EL (cell line): ENCODE measurements at places on chromosomes 6 and 20.
A peak's percentile ranks its signal among the peaks of the same experiment; 100 is the strongest.

DNA sequence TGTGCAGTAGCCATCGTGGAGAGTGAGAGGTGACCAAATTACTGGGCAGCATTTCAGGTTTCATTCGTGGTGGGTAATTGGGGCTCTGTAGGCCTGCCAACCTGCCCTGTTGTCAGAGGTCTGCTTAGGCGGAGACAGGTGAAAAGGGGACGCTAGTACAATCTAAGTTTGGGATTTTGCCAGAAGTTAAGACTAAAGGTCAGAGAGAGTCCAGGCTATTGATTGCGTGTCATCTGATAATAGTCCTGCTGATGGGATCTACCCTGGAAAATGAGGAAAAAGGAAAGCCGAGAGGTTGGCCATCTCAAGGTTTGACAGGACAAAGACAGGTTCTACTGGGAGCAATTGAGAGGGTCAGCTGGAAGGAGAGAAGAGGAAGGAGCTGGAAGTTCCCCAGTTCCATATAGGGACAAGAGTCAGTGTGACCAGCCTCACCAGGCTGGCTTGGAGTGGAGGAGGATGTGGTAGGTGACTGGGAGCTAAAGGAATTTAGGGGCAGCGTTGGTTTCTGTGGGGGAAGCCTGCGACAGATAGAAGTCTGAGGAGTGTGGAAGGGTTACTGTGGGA, 10.9 kb downstream of the ARFGEF2 start:
- DNase-seq: peak; percentile 87

DNA sequence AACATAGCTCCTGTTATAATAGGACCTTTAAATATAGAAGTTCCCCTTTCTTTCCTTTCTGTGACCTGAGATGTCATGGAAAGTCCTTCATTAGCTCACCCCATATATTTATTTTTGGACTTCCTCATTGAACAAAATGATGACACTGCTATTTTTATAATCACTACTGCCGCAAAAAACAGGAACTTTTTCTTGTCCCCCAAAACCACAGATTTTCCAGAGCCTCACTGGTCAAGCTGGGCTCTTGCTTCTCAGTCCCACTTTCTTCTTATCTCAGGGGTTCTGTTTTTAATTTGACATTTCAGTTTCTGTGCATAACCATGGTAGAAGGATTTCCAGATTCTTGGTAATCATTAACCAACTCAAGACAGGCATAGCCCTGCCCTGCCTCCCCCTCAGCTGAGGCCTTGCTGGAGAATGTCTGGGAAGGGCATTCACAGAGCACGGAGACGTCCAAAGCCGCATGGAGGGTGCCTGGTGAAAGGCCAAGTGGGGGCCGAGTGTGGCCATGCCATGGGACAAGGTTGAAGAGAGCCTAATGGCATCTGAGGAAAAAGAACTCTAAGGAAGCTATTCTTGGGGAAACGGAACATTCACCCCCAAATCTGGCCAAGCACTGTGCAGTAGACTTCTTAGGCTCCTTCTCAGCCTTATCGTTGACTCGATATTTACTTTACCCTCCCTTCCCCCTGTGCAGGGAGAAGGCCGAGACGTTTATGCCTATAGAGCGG, 73.7 kb downstream of the EDN1 start:
- DNase-seq: no peak

GRCh38 chr20:46158476-46158987, 40.4 kb downstream of the CD40 start:
- DNase-seq: no peak

DNA sequence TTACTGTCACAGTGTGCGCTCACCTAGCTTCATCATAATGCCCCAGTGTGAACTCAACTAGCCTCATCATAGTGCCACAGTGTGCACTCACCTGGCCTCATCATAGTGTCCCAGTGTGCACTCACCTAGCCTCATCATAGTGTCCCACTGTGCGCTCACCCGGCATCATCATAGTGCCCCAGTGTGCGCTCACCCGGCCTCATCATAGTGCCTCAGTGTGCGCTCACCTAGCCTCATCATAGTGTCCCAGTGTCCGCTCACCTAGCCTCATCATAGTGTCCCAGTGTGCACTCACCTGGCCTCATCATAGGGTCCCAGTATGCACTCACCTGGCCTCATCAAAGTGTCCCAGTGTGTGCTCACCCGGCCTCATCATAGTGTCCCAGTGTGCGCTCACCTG, 10.6 kb downstream of the TMEM242 start:
- DNase-seq: no peak

- no peak for DNase-seq
Measured at GRCh38 chr6:39200498-39201020, 28.7 kb downstream of the KCNK5 start.

DNA sequence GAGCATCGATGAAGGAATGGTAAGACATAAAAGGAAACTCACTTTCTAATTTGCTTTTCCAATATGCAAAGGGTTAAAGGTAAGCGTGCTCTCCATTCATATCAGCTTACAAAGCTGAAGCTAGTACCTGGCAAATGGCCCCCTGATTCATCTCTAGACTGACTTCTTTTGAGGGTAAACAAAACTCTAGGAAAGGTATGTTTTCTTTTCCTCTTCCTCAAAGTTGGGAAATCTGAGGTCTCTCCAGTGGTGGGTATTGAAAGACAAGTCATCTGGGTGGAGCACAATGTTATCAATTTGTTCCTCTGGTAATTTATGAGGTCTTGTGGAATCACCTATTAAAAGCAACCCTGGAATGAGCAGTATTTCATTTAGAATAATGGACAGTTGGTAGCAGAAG, 7.9 kb upstream of the FBXO30 start:
- no peak for DNase-seq

DNA sequence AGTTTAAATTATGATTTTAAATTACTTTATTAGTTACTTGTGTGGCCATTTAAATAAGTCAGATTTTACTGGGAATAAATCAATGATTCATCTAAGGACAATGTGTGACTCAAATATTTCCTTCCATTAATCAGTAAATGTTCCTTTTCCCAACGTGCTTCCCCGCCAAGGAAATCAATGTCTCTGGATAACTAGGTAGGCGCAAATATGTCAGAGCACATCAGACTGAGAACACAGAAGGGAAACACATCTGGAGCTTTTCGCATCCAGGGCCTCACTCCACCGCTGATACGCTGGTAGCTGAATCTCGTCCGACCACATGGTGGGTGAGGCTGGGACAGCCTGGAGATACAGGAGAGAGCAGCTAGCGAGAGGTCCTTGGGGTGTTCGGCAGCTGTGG, 56.4 kb upstream of the RPS6KA2 start:
- DNase-seq: peak; percentile 18

GRCh38 chr6:140138311-140139010, 764.0 kb upstream of the CITED2 start:
- no peak for DNase-seq

DNA sequence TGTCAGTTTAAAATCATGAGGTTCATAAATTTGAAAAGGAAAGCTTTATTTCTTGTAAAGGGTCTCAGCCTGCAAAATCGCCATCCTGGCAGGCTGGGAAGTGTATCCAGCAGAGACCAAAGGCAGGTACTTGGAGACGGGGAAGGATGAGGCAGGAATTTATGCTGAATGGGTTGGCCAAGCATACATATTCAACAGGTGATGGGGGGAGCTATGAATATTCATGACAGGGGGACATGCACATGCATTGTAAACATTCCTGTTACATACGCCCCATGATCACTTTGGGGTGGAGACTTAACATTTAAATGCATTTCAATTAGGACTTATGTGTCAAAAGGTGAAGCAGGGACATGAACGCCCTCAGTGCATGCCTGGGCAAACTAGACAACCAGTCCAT, 9.8 kb upstream of the SLC22A1 start:
- DNase-seq: no peak

DNA sequence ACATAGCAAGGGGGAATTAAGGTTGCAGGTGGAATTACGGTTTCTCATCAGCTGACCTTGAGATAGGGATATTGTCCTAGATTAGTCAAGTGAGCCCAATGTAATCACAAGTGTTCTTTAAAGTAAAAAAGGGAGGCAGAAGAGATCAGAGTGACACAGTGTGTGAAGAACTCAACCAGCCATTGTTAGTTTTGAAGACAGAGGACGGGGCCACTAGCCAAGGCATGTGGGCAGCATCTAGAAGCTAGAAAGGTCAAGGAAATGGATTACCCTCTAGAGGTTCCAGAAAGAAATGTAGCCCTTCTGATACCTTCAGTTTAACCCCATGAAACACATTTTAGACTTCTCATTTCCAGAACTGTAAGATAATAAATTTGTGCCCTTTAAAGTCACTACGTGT, 18.5 kb upstream of the TSPYL1 start:
- no peak for DNase-seq

DNA sequence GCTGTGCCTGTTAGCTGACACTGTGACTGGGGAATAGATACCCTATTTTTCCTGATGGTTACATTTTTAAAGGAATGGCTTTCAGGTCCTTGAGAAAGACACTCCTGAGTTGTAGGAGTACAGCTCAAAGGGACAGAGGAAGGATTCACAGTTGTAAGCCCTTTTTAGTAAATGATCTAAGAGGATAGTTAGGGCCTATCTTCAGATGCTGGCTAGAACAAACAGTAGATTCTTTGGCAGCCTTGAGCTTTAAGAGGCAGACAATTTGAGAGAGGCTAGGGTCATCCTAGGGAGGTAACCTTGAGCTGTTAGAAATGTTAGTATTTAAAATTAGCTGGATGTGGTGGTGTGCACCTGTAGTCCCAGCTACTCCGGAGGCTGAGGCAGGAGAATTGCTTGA, 111.5 kb downstream of the ZFAND3 start:
- no peak for DNase-seq

DNA sequence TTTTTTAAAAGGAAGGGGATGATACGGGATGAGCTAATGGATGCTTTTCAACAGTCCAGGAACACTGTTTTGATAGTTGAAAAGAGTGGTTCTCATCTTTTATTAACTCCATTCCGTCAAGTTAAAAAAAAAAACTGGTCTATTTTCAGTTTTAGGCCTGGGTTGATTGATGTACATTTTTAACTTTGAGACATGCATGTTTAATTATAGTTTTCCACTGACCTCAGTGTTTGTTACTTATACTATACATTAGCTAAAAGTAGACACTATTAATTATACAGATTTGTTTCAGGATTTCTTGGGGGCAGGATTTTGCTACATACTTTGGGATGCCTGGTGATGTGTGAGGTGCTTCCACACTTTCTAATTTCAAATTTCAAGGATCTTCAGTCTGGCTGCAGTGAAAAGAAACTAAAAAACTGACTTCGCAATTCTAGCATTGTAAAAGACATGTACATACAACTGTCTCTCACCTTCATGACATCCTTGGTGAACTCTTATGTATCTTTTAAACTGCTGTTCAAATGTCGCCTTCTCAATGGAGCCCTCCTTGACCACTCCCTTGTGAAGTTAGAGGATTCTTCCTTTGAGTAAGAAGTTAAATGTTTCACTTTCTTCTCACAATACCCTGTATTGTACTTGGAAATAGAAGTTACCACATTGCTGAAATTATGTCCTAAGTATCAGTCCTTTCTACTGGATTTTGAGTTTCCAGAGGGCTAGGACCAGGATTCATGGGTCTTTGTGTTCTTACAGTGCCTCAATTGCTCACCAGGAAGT, 101.7 kb downstream of the TSHZ2 start:
- no peak for DNase-seq

DNA sequence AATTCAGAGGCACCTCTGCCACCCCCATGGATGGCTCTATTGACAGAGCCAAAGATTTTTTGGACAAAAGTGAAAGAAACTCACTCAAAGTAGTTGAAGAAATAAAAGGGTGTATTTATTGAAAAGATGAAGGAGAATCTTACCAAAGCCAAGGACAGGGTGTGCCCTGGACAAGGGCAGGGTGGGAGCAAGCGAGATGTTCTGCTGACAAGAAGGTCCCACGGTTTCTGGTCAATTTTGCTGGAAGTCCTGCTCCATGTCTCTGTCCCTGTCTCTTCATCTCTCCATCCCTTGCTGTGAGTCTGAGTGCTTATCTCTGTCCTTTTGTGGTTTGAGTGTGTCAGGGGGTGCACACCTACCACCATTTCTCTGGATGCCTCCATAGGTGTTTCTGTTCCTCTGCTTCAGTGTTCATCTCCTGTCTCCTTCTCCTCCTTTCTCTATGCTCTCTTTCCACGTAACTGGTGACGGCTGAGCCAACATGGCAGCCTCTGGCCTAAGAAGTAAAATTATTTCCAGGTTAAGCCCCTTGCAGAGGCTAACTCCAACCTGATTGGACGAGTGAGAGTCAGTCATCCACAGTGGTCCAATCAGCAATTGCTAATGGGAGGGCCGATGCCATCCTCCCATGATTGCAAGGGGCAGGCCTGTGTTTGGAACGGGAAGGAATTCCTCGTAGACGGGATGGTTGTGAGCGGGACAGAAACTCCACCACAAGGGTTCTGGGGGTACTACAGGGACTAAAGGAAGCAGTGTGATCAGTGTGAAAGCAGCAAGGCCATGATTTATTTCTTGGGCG, 502.1 kb upstream of the CDH4 start:
- no peak for DNase-seq

- DNase-seq: no peak
Measured at GRCh38 chr6:54646069-54646950, 200.3 kb upstream of the FAM83B start.

- peak; percentile 93 for DNase-seq
Measured at GRCh38 chr6:89313006-89313405, 2.1 kb downstream of the GABRR2 start.

GRCh38 chr20:35478804-35479472, 23.5 kb downstream of the CEP250 start:
- no peak for DNase-seq

DNA sequence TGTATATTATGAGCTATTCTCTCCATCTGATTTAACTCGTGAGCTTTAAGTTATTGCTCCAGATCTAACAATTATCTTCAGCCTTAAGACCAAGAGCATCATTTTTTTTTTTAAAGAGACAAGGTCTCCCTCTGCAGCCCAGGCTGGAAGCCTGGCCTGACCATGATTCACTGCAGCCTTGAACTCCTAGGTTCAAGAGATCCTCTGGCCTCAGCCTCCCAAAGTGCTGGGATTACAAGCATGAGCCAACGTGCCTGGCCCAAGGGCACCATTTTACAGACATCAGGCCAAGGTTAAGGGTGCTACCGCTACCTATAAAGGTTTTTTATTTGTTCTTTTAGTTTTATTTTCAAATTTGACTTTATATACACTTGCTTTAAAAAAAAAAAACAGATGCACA, 2.3 kb downstream of the SUPT3H start:
- DNase-seq: peak; percentile 7

- DNase-seq: peak; percentile 82
Measured at GRCh38 chr6:71107911-71108420, 151.1 kb upstream of the B3GAT2 start.
